ENCODE measurements at places on chromosomes 6 and 20. TPM values are rescaled to one million over a fixed set of nuclear protein-coding genes. Genes with fewer than 3 reads are reported as not detected.

- no peak for DNase-seq
- H3K36me3 ChIP-seq: peaks cover 2% of the 10 kb centered on the region
- H3K27ac ChIP-seq: no peak overlapping the region
- H3K4me1 ChIP-seq: peaks cover 22% of the 10 kb centered on the region
Observed at GRCh38 chr6:14718861-14719260, 527.0 kb upstream of the JARID2 start.

- no peak overlapping the region for H3K27ac ChIP-seq
- no peak for DNase-seq
- peaks cover 9% of the 10 kb centered on the region for H3K4me1 ChIP-seq
- no peaks in the 10 kb centered on the region for H3K27me3 ChIP-seq
- H3K4me3 ChIP-seq: no peak overlapping the region
- H3K36me3 ChIP-seq: peaks cover 2% of the 10 kb centered on the region
Observed at GRCh38 chr20:25318471-25319240, 70.8 kb downstream of the PYGB start.

- no peak overlapping the region for H3K27ac ChIP-seq
- no peaks in the 10 kb centered on the region for H3K36me3 ChIP-seq
- peaks cover under 1% of the 10 kb centered on the region for H3K4me1 ChIP-seq
Observed at GRCh38 chr6:15950962-15951569, 177.8 kb upstream of the MYLIP start.

- H3K4me1 ChIP-seq: peaks cover 30% of the 10 kb centered on the region
- no peaks in the 10 kb centered on the region for H3K27me3 ChIP-seq
- H3K36me3 ChIP-seq: peaks cover 14% of the 10 kb centered on the region
Observed at GRCh38 chr6:17700421-17701416, 6.0 kb downstream of the NUP153 start.

WFDC2 gene
- not detected for total RNA-seq

- DNase-seq: peak; percentile 72
Observed at GRCh38 chr6:36130667-36131510, 576 bp downstream of the MAPK13 start.

DNA sequence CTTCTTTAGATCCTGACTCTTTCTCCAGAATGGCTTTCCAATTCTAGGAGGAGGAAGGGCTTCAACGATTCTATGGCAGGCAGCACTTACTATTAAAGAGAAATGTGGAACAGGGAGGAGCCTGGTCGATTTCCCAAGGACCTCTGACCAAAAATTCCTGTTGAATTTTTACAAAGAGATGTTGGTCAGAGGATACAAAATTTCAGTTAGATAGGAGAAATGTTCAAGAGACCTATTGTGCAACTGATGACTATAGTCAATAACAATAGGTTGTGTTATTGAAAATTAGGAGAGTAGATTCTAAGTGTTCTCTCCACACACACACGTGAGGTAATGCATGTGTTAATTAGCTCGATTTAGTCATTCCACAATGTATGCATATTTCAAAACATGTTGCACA lies 130.1 kb upstream of the TNFAIP3 start:
- H3K4me1 ChIP-seq: peaks cover 10% of the 10 kb centered on the region
- no peaks in the 10 kb centered on the region for H3K36me3 ChIP-seq
- H3K27ac ChIP-seq: no peak overlapping the region
- H3K27me3 ChIP-seq: peaks cover 9% of the 10 kb centered on the region
- no peak overlapping the region for H3K4me3 ChIP-seq

DNA sequence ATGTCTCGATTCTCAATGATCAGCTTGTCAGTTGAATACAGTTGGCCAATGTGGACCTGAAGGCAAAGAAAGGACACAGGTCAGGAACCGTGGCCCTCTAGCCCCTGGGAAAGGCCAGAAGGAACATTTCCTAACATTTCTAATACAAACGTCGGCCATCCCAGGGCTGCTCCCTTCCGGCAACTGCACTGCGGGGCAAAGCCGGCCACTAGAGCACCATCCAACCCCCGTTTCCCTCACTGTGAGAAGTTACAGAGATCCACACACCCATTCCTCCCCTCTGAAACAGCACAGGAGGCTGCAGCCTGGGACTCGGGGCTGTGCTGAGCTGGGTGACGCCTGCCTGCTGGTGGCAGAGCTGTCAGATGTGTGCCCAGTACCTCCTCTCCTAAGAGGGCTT lies 24.3 kb downstream of the PPP1R3G start:
- H3K4me1 ChIP-seq: no peaks in the 10 kb centered on the region
- H3K27me3 ChIP-seq: no peaks in the 10 kb centered on the region
- DNase-seq: no peak
- no peaks in the 10 kb centered on the region for H3K36me3 ChIP-seq

HCRTR2 gene
- total RNA-seq: not detected

L3MBTL3 gene
- total RNA-seq: 39.7 TPM

DNA sequence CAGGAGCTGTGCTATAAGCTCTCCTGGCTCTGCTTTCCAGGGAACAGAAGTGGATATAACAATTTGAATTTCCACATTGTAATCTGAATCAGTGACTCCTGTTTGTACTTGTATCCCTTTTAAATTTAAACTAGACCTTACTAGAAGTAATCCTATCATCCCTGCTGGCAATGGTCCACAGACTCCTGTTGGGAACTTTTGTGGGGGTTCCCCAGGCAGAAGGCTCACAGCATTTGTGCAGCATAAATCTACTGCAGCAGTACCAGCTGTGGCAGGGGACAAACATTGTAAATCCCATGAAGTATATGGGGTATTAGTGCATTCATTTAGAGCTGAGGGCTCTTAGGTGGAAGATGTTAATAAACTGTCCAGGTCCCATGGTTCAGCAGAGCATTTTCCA lies 12.0 kb upstream of the PDCD2 start:
- H3K36me3 ChIP-seq: peaks cover 2% of the 10 kb centered on the region
- H3K4me1 ChIP-seq: no peaks in the 10 kb centered on the region
- DNase-seq: no peak
- no peak overlapping the region for H3K27ac ChIP-seq
- H3K4me3 ChIP-seq: no peak overlapping the region

- DNase-seq: no peak
- peaks cover 2% of the 10 kb centered on the region for H3K36me3 ChIP-seq
- peaks cover 79% of the 10 kb centered on the region for H3K27me3 ChIP-seq
- peaks cover 14% of the 10 kb centered on the region for H3K4me1 ChIP-seq
Observed at GRCh38 chr6:148200781-148201180, 141.9 kb upstream of the SASH1 start.

GRCh38 chr6:111441678-111442243 lies 41.3 kb downstream of the REV3L start:
- DNase-seq: no peak
- no peaks in the 10 kb centered on the region for H3K27me3 ChIP-seq
- no peak overlapping the region for H3K4me3 ChIP-seq
- no peak overlapping the region for H3K27ac ChIP-seq

- no peak for DNase-seq
- no peaks in the 10 kb centered on the region for H3K27me3 ChIP-seq
- H3K27ac ChIP-seq: no peak overlapping the region
- peaks cover 29% of the 10 kb centered on the region for H3K36me3 ChIP-seq
- H3K4me3 ChIP-seq: no peak overlapping the region
- peaks cover 18% of the 10 kb centered on the region for H3K4me1 ChIP-seq
Observed at GRCh38 chr6:89799756-89800155, 19.8 kb downstream of the MDN1 start.

GRCh38 chr6:64680446-64680845 lies 1026.6 kb downstream of the EYS start:
- no peak overlapping the region for H3K27ac ChIP-seq
- H3K27me3 ChIP-seq: no peaks in the 10 kb centered on the region
- no peaks in the 10 kb centered on the region for H3K4me1 ChIP-seq
- H3K4me3 ChIP-seq: no peak overlapping the region
- no peaks in the 10 kb centered on the region for H3K36me3 ChIP-seq

DNA sequence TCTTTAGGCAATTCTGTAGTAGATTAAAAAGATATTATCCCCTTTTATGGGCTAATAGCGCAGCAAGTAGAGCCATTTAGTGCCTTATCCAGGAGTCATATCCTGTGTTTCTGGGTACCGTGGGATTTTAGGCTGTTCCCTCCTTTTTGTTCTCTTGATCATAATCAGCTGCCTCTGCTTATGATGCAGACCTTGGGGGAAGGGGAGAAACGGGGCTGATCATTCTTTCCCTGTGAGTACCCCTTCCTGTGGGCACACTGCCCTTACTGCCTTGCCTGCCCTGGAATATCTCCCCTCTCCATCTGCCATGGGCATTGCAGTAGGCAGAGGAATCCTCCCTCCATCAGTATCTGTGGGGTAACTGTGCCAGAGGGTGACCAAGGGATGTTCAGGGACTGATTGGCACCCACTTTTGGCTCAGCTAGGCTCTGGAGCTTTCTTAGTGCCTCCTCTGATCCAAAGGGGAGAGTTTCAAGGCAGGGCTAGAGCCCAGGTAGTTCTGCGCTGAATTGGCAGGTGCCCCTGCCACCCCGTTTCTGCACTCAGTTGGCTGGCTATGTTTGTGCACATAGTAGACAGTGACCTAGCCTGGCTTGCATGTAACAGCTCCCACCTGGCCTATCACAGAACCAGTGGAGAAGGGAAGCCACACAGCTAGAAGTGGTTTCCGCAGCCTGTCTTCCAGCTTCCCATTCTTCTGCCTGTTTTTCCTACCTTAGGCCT lies 103.3 kb downstream of the FIG4 start:
- H3K4me3 ChIP-seq: no peak overlapping the region
- no peak overlapping the region for H3K27ac ChIP-seq
- H3K27me3 ChIP-seq: no peaks in the 10 kb centered on the region
- H3K36me3 ChIP-seq: peaks cover 8% of the 10 kb centered on the region

RPN2 gene
- total RNA-seq: 135 TPM

DNA sequence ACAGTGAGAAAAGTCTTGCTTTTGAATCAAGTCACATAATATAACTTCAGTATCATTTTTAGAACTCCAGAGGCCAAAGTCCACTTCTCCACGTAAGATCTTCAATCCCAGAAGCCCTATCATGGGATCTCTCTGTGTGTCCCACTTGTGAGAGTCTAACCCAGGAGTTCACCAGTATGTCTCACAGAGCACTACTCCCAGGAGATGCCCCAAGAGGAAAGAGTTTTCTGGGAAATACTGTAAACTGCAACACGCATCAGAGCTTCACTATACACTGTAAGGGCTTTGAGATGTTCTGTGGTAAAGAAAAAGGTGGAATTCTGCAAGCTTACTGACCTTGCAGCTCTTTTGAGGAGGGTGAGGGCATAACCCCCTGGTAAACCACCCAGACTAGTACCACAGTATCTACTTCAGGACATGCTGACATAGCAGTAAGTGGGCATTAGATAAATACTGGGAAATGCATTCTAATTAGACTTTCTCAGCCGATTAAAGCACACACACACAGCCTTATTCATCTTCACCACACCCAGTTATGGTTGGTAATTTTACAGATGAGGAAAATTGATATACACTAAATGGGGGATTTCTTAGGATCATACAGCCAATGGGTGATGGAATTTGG lies 12.3 kb downstream of the DCBLD1 start:
- DNase-seq: no peak
- H3K27ac ChIP-seq: no peak overlapping the region
- H3K27me3 ChIP-seq: no peaks in the 10 kb centered on the region
- no peak overlapping the region for H3K4me3 ChIP-seq
- no peaks in the 10 kb centered on the region for H3K36me3 ChIP-seq

CYP21A2 gene
- 0.43 TPM for total RNA-seq

DNA sequence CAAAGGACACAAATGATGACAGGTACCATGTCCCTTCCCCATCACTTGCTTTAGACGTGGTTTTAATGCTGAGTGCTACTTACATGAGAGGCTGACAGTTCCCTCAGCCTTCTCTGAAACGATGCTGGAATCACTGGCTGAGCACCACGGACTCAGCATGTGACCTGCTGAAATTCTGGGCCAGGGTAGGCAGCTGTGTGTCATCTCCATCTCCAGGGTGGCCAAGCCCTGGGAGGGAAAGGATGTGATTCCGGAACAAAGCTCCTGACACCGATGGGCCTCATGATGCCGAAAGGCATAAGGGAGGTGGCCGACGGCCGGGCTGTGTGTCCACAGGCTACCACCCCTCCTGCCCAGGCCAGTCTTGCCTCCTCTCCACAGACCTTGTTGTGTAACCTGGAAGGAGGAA lies 184.3 kb upstream of the CST7 start:
- H3K4me3 ChIP-seq: no peak overlapping the region
- no peaks in the 10 kb centered on the region for H3K4me1 ChIP-seq
- H3K27me3 ChIP-seq: peaks cover 18% of the 10 kb centered on the region
- H3K36me3 ChIP-seq: no peaks in the 10 kb centered on the region
- no peak overlapping the region for H3K27ac ChIP-seq

Data from activated naive CD8-positive, alpha-beta T cell treated with anti-CD3 and anti-CD28 coated beads, Interleukin-2, amount 10 ng/mL, durations not matched to agents 7 days and 5 days (primary cell).